ENCODE measurements at places on chromosomes 1 and 21. TPM values are rescaled to one million over a fixed set of nuclear protein-coding genes. Genes with fewer than 3 reads are reported as not detected.

Gene LMX1A
- not detected for total RNA-seq

Gene SERTAD4
- 31.1 TPM for total RNA-seq

Gene HLX
- 8.7 TPM for total RNA-seq

Gene SEMA4A
- 0.43 TPM for total RNA-seq

Gene FAM110D
- not detected for total RNA-seq

Gene PTGFRN
- total RNA-seq: 22.5 TPM

Gene RXFP4
- not detected for total RNA-seq

Gene SLC45A1
- 1.9 TPM for total RNA-seq

DNA sequence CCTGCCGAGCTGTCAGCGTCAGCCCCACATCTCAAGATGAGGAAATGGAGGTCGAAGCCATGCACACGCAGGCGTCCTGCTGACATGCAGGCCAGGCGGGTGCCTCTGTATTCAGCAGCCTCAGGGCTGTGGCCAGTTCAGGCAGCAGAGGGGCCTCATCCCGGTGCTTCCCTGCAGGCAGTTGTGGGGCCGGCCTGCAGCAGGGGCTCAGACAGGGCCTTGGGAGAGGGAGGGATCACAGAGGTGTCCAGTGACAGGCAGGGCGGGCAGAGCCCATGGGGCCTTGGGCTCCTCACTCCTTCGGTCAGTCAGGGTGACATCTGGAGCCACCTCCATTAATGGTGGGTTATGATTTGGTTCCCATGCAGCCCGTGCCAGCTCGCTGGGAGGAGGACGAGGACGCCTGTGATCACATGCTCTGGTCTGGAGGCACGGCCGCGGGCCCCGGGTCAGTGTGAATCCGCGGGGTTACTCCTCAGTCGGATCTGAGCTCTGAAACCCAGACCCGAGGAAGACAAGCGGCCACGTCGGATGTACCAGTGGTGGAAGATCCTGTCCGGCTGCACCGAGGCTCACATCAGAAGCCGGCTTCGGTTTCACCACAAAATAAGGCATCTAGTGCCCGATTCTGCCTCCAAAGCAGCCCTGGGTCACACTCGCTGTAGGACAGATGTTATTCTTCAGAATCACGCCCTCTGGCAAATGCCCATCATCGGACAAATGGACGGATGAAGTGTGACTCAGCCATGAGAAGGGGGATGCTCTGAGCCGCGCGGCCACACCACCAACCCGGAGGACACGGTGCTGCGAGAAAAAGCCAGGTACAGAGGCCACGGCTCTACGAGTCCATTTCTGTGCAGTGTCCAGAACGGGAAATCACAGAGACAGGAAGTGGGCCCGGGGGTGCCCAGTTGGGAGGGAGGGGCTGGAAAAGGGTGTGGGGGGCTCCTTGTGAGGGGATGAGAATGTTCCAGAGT, 33.4 kb downstream of the KRTAP10-1 start:
- no peak for DNase-seq

DNA sequence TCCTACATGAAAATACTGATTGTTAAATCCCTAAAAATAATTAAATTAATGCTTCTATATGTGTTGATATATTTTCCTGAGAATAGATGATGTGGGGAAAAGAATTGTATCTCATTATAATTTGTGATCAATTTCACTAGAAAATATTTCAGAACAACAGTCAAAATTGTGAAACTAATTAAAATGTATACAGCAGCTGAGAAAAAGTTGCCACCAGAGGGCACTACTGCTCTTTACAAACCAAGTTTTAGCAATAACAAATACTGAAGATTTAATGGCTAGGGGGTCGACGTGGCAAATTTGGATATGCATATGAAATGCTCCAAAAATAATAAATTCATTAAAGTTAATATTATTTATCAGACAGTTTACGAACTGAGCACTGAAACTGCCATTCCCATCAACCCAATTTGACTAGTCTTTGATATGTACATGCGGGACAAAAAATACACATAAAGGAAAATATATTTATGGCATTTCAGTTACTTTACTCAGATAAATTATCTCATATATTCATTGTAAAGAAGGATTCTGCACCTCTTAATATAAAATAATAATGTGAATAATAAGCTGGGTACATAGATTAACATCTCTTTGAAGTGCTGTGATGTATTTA, 96.3 kb upstream of the TMPRSS15 start:
- peak; percentile 18 for DNase-seq

DNA sequence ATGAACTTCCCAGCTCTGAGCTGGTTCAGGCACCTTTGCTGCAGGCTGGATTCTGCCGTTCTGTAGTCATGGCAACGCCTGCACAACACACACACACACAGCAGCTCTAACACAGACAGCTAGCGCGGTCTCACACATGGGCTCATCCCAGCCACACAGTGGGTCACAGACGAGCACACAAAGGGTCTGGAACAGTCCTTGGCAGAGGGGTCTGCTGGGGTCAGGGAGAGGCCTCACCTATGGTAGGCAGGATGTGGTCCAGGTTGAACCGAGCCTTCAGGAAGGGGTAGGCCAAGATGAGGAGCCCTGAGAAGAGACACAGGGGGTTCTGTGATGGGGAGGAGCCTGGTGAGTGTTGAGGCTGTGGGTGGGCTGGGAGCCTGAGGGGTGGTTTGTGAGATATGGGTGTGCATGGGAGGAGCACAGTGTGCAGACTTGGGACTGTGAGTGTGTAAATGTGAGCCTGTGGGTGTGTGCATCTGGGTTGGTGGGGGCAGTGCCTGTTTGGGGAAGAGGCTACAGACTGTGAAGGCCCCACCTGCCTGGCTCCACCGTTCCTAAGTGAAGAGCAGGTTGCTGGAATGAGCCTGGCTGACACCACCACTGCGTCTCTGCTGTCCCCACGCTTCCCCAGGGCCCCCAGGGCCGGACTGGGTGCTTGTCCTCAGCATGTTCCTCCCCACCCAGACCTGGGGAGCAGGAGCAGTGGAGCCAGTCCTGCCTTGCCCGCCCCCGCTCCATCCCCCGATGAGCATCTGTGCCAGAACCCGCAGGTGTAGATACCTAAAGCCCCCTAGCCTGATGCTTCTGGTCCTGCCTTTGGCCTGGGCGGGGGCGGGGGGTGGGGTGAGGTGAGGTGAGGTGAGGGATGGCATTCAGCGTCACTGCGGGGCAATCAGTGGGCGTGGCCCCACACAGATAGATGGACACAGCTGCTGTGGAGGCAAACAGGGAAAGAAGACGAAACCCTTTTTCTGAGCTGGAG, 1.5 kb downstream of the KNCN start:
- DNase-seq: peak; percentile 19

DNA sequence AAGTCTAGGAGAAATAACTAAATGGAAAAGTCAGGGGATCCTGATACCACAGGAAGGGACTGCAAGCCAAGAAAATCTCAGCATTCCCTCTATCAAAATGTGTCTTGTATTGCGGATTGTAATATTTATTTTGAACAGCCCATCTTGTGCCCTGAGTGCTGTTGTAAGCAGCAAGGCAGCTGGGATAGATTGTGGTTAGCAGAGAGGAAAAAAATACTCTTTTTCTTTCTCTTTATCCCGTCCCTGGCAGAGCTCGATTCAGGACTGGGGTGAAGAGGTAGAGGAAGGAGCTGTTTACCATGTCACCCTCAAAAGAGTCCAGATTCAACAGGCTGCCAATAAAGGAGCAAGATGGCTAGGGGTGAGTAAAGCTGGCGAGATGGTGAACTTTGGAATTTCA, 1.2 kb downstream of the RGL1 start:
- no peak for DNase-seq

- peak; percentile 25 for DNase-seq
Measured at GRCh38 chr1:54126271-54126815, 26.5 kb downstream of the CDCP2 start.

- peak; percentile 65 for DNase-seq
Measured at GRCh38 chr1:56094168-56094567, 485.2 kb downstream of the PLPP3 start.

DNA sequence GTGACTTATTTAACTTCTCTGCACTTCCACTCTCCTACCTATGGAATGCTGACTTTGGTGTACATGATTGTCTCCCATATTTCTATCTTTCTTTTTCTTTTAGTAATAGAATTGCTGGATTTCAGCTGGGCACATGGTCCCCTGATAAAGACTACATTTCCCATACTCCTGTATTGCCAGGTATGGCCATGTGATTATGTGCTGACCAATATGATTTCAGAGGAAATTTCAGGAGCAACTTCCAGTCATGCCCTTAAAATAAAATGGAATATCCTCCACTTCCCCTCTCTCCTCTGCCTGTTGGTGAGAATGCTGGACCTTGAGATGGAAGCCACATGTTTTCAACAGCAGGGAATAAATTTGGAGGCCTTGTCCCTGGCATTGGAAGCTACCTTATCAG, 130.7 kb upstream of the IGSF21 start:
- no peak for DNase-seq

GRCh38 chr21:34824314-34824713, 155.5 kb downstream of the CLIC6 start:
- DNase-seq: peak; percentile 53

GRCh38 chr1:110541906-110542395, 23.0 kb upstream of the KCNA10 start:
- DNase-seq: no peak

GRCh38 chr1:166952002-166952746, 23.2 kb downstream of the ILDR2 start:
- DNase-seq: peak; percentile 24

DNA sequence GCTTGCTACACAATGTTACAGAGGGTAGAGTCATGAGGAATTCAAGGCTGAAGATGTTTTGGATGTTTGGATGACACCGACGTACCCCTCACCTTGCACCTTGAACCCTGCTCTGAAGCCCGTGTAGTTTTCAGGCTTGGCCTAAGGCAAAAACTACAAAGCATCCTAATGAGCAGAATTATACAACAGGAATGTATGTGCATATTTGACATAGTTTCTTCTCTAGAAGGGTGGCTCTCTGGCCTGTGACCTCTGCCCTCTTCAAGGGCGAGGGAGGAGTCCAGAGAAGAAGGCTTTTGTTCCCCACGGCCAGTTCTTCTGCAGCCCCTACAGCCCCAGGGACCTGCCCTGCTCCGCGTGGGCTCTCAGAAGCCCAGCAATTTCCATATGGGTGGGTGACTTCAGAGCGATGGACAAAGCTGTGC, 43.3 kb downstream of the L1TD1 start:
- no peak for DNase-seq

- no peak for DNase-seq
Measured at GRCh38 chr1:179761846-179762640, 19.0 kb downstream of the FAM163A start.

- peak; percentile 85 for DNase-seq
Measured at GRCh38 chr1:43716559-43717281, 9.4 kb downstream of the ST3GAL3 start.
